Kasumi-1 (cell line): ENCODE measurements at places on chromosomes 11 and 22.

- DNase-seq: no peak
Measured at GRCh38 chr11:125373426-125374391, 122.4 kb downstream of the FEZ1 start.

- no peak for DNase-seq
Measured at GRCh38 chr22:40235308-40235707, 57.6 kb downstream of the TNRC6B start.

GRCh38 chr22:28597665-28598064 lies 82.0 kb downstream of the TTC28 start:
- DNase-seq: no peak

- DNase-seq: no peak
Measured at GRCh38 chr11:108216988-108217387, 5.5 kb downstream of the NPAT start.

- DNase-seq: peak; percentile 53
Measured at GRCh38 chr11:13448876-13449275, 14.1 kb downstream of the BTBD10 start.

GRCh38 chr11:132028380-132029240 lies 658.2 kb downstream of the NTM start:
- DNase-seq: no peak

GRCh38 chr11:134736251-134736947 lies 324.4 kb upstream of the B3GAT1 start:
- DNase-seq: no peak

GRCh38 chr11:8335186-8335585 lies 71.5 kb upstream of the LMO1 start:
- no peak for DNase-seq

GRCh38 chr11:33457948-33458347 lies 200.8 kb downstream of the HIPK3 start:
- no peak for DNase-seq

DNA sequence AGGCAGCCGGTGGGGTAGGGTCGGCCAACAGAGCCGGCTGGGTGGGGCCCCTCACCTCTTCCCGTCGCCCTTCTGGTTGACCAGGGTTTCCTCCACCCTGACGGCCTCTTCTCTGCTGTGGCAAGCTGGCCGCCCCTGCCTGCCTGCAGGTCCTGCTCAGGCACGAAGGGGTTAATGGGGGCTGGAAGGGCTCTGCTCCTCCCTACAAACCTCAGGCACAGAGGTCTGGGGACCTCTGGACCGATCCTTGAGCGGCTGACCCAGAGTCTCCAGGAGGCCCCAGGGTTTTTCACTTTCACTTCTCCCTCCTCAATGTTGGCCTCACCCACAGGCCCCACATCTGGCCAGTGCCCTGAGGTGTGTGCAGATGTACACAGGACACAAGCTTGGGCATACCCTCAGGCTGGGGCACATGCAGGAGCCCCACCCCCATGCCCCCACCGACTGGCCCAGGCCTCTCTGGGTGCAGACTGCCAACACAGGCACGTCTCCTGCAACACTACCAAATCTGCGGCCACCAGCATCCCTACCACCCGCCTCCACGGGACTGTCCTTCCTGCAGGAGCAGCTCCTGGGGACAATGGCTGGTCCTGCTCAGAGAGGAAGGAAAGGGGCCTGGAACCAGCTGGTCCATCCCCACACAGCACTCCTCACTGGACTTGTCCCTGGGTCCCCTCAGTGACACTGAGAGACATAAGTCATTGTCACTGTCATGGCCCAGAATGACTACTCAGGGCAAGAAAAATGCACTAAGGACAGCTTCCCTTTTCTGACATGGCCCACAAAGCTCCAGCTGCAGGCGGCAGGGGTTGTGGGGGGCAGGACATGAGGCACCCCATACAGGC lies 3.2 kb upstream of the TBX1 start:
- peak; percentile 64 for DNase-seq

GRCh38 chr11:83191491-83191890 lies 2.0 kb upstream of the ANKRD42 start:
- no peak for DNase-seq

DNA sequence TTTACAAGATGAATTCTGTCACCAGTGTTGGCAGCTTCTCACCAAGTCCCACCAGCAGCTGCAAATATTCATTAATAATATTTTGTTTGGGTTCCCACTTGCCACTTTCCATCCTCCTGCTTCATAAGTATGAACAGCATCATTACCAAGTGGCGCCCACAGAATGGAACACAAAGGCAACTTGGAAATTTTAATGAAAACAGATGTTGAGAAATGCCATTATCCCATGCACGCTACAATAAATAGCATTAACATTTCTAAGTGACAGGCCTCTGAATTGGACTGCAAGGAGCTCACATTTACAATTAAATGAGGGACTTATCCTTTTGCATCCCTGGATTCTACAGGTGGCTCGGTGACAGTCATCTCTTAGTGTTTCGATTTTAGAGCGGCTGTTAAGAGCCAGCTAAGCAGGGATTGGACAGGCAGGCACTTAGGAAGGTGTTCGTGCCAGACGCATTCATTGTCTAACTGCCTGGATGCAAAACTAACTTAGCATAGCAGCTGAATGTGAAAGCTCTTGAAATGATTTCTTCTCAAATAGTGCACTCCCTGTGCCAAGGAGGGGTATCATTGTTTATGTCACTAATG lies 170.3 kb downstream of the KIRREL3 start:
- no peak for DNase-seq

DNA sequence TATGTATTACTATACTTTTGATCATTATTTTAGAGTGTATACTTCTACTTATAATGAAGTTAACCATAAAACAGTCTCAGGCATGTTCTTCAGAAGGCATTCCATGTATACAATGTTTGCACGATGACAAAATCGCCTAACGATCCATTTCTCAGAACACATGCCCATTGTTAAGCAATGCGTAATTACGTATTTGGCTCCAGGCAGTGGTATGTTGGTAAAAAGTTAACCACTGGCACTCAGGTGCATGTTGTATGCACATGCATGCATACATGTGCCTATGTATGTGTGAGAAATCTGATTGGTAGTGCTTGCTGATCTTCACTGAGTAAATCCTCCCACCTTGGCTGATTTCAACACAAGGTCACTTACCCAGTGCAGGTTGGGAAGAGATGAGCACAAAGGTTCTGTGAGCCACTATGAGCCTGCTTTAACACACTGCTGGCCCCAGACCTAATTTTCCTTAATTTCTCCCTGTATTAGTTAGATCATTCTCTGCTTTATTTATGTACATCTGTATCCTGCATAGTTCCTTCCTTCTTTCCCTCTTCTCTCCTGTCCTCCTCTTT lies 164.6 kb downstream of the ARHGAP42 start:
- DNase-seq: no peak

DNA sequence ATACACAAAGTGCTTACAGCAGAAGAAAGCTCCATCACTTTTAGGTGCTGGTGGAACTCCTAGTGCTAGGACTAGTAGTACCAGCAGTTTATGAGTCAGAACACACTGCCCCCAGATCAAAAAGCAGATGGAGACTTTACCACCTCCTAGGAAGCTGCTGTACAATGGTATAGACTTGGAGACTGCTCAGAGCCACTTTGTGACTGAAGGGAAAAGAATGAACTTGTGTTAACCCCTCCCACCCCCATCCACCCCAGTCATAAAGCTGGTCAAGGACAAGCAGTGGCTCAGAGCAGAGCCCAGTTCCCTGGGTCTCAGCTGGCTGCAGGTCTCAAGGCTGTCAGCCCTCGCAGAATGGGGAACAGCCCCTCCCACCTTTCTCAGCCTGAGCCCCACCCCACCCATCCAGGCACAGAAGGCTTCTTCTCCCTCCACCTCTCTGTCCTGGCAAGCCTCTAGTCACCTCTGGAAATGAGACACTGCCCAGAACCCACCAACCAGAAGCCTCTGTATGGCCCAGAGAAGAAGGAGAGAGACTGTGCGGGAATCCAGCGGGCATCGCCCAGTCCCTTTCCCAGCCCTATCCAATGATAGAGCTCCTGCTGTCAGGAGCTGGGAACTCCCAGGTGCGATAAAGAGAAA lies 23.8 kb downstream of the PACSIN2 start:
- no peak for DNase-seq

DNA sequence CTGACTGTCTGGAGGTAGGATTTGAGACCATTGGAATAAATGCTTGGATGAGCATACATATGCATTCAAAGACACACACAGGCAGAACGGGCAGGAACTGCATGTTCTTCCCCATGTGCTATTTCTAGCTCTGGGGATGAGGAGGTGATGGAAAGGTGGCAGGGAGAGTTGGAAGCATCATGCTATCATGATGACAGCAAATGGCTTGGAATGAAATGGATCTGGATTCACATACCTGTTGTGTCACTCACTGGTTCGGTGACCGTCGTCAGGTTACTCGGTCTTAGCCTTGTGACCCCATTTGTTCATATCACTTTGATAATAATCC lies 627.9 kb upstream of the KIRREL3 start:
- no peak for DNase-seq

DNA sequence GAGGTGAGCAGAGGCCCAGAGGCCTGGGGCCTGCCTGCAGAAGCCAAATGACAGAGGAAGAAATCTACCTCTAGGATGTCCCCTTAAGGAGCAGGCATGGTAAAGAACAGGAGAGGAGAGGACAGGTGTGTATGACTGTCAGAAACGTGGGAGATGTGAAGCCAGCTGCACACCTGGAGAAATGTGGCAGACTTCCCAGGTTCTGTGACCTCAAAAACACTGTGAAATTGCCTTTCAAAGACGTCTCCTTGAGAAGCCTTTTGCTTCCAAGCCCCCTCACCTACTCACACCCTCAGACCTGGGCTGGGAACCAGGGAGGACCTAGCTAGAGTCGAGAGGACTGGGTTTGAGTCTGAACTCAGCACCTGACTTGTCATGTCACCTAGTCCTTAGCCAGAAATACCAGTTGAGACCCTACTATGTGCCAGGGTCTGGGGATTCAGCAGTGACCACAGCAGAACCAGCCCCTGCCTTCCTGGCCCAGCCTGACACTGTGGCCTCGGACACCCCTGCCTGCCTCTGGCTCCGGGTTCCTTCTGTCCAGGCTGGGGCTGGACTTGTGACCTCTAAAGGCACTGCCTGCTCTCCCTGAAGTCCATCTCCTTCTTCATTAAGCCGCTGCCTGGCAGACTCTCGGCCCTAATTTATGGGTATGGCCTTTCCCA lies 5.6 kb downstream of the TPBGL start:
- no peak for DNase-seq

DNA sequence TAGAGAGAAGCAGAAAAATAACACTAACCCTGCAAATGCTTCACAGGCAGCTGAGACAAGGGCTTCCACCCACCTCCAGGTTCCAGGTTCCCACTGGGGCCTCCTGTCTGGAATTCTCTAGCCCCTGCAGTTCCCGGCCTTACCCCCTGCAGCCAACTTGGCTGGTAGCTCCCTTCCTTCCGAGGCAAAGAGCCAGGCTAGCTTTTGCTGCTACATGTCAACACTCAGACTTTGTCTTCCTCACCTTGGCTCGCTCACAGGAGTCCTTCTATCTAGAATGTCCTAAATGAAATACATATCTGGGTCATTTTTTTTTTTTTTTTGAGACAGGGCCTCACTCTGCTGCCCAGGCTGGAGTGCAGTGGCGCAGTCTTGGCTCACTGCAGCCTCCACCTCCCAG lies 9.9 kb upstream of the TTLL1 start:
- DNase-seq: no peak

DNA sequence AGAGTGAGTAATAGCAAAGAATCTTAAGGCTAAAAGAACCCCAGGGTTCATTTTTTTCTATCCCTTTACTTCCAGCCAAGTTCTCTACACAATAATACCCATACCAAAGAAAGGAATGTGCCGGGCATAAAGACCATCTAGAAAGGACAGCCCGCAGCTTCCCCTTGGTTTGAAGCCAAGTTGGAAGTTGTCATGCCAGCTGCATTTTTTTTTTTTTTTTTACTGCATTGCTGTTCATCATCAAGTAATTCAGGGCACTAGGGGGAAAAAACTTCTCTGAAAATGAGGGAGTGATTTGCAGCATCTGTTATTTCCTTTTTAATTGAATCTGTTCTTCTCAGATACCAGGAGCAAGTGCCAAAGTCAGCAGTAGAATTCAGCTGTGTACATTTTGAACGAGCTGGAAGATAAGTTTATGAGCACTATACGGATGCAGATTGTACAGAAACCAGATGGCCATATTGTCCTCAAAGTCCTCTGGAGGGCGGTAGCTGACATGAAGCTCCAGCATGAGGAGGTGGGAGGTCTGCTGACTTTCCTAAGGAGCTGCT lies 56.4 kb downstream of the UBASH3B start:
- no peak for DNase-seq

- DNase-seq: peak; percentile 1
Measured at GRCh38 chr11:116276051-116277044, 496.4 kb downstream of the BUD13 start.

DNA sequence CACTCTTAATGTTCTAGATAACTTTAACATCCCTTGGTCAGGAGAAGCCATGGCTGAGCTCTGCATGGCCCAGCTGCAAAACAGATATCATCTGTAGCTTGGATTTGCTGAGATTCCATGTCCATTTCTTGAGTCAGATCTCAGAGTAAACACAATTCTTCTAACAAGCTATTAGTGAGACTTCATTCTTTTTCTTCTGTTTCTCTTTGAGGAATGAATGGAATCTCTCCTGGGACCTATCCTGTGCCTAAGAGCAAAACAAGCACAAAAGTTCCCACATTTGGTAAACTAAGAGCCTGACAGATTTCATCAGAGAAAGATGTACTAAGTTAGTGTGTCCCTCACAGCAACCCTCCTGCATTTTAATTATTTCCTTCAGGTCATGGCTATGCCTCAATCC lies 142.8 kb downstream of the MAML2 start:
- no peak for DNase-seq

DNA sequence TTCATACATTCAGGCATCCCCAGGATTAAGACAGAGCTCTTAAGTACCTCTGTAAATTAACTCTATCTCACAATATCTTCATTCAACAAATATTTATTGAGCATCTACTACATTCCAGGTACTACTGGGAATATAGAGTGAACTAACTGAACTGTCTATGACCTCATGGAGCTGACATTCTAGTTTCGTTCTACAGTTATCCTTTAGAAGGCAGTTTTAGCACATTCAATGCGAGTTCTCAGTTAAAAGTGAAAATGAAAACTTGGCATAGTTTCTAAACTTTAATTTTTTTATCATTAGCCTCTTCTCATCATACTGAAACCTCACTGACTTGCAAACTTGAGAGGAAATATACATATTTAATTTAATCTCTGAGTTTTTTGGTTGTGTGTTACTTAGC lies 10.7 kb upstream of the MS4A6E start:
- DNase-seq: no peak

DNA sequence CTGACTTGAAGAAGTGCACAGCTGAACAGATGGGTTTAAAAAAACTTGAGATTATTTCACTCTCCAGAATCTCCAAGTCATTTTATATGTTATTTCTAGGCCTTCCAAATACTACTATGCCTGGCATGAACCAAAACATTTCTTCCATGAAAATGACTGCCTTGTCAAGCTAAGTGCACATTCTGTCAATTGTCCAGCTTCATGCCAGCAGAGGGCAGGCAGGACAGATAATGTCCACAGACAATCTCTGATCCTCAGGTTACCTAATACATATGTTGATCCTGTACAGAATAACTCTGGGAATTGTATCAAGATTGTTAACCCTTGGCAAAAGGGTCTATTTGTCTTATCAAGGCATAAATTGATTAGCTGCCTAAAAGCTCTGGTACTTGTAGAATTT lies 229.5 kb downstream of the AASDHPPT start:
- no peak for DNase-seq

GRCh38 chr11:100794446-100794845 lies 107.4 kb downstream of the ARHGAP42 start:
- DNase-seq: no peak
